ENCODE measurements at places on chromosomes 13 and 19.
A peak's percentile ranks its signal among the peaks of the same experiment; 100 is the strongest.

DNA sequence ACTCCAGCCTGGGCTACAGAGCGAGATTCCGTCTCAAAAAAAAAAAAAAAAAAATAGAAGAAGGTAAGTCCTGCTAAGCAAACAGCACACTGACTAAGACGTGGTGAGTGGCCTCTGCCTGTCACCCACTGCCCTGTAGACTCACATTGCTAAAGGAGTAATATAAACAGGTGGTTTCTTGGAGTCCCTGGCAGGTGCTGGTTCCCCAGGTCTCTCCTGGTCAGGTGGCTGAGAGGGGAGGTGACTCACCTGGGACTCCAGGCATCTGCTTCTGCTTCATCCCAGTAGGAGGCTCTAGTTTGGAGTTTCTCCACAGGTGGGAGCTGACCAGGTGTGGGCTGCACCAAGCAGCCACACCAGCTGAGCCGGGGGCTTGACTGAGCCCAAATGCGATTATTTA, at the start of gene OR10H1:
Gene OR10H1 (minus strand): TSS at position 359 of the 400 bp plus-strand sequence. CDS start 7,627 bp downstream, outside the sequence.
- DNase-seq: no peak

- no peak for DNase-seq
Measured at GRCh38 chr13:51821606-51822005, 17.6 kb upstream of the DHRS12 start.

DNA sequence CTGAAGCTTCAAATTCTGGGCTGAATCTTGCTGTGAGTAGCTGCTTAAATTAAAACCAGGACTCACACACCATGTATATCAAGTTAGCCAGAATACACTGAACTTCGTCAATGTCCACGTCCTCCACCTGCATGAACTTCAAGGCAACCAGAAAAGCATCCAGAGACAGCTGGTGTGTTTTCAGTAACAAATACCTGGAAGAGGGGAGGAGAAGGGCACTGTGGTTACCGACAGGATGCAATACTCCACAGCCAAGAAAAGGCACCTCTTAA, 20.4 kb downstream of the PROZ start:
- DNase-seq: no peak

DNA sequence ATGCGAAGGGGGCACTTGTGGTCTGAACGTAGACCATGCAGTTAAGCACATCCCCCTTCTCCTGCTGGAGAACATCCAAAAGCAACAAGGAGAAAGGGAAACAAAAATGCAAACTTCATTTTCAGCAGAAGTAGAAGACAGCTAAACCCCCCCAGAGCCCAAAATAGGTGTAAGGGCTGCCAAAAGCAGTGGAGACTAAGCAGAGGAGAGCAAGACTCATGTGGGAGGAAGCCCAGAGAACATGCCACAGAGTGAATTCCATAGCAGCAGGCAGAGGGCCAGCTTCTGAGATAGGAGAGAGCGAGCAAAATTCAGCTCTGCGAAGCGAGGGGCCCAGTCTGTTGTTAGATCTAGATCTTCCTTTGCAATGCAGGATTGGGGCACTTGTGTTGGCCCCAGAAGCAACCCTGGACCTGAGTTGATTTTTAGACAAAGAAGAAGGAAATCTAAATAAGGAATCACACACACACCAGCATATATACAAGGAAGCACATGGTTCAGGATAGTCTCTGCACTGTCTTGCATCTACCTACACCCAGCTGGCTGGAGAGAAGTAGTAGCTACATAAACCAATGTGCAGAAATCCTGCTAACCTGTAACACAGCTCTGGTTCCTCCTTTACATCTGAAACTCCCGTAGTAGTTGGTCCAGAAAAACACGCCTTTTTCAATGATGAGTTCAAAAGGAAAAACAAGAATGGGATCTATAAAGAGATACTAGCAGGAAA, 199.6 kb downstream of the SPRY2 start:
- no peak for DNase-seq

- DNase-seq: no peak
Measured at GRCh38 chr19:33300009-33300893, 2.1 kb downstream of the CEBPA start.

GRCh38 chr13:34708566-34709313, 233.3 kb upstream of the NBEA start:
- no peak for DNase-seq

GRCh38 chr19:33755099-33756035, 41.3 kb upstream of the KCTD15 start:
- DNase-seq: no peak

DNA sequence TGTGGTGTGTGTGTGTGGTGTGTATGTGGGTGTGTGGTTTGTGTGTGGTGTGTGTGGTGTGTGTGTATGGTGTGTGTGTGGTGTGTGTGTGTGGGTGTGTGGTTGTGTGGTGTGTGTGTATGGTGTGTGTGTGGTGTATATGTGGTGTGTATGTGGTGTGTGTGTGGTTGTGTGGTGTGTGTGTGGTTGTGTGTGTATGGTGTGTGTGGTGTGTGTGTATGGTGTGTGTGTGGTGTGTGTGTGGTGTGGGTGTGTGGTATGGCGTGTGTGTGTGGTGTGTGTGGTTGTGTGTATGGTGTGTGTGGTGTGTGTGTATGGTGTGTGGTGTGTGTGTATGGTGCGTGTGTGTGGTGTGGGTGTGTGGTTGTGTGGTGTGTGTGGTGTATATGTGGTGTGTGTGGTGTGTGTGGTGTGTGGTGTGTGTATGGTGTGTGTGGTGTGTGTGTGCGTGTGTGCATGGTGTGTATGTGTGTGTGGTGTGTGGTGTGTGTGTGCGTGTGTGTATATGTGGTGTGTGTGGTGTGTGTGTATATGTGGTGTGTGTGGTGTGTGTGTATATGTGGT, 8.7 kb downstream of the SHISA7 start:
- no peak for DNase-seq

GRCh38 chr13:108752276-108752675, 122.9 kb downstream of the MYO16 start:
- DNase-seq: no peak

DNA sequence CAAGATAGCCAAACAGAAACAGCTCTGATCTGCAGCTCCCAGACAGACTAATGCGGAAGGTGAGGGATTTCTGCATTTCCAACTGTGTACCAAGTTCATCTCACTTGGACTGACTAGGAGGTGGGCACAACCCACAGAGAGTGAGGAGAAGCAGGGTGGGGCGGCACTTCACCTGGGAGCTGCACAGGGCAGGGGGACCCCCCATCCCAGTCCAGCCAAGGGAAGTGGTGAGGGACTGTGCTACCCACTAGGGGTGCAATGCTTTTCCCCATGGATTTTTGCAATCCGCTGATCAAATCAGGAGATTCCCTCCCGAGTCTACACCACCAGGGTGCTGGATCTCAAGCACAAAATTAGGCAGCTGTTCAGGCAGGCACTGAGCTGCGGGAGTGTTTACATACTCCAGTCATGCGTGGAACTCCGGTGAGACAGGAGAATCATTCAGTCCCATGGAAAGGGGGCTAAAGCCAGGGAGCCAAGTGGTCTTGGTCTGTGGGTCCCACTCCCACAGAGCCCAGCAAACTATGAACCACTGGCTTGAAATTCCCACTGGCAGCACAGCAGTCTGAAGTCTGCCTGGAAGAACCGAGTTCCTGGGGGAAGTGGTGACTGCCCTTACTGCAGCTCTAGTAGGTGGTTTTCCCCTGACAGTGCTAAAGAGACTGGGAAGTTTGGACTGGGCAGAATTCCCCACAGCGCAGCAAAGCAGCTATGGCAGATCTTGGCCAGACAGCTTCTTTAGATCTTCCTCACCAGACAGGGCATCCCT, 85.1 kb upstream of the UFM1 start:
- no peak for DNase-seq

- DNase-seq: no peak
Measured at GRCh38 chr19:39949026-39949747, 14.8 kb upstream of the FCGBP start.

DNA sequence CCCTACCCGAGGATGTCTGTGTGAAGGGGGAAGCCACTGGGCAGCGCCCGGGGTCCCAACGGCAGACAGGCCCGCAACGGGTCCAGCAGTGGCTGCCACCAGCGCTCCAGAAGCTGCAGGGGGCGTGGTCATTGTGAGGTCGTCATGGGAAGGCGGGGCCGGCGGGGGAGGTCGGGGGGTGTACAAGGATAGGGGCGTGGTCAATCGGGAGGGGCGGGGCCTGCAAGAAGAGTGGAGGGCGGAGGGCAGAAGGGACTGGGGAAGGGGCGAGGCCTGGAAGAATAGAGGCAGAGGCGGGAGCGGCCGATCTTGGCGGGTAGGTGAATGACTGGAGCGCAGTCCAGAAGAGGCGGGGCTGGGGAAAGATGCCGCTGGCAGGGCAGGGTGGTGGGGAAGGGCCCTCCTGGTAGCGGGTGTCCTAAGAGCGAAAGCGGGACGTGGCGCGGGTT, 4.4 kb downstream of the FUZ start:
- DNase-seq: peak; percentile 96

DNA sequence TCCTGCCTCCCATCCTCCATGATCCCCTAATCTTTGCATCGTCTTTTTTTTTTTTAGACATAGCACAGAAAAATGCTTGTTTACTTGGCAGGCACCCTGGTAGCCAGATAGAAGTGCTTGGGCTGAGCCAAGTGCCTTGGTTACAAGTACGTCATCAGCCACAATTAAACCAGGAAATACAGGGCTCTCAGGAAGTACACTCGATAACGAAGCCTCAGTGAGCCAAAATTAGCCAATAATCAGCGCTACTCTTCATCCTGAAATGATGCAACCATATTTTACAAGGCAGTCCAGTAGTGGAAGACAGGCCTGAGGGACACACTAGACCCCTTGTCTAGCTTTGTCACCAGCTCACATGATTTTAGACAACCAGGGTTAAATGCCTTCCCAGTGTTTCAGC, 194.0 kb upstream of the NBEA start:
- no peak for DNase-seq

GRCh38 chr13:50082426-50083281, 67.4 kb downstream of the KCNRG start:
- peak; percentile 59 for DNase-seq

DNA sequence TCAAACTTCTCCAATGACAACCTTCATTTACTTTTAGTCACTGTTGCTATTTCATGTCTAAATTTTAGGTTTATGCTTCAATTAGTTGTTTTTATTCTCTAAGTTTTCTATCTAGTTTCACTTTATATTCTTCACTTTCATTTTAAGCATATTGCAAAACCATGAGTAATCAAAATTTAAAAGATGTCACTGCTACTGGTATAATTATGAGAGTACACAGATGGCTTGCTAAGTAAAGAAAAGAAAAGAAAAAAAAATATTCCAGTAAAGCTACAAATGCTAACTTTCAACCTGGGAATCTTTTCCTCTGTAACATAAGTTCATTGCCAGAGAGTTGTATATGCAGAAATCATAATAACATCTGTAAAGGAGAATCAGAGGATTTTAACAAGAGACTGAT, 1624.7 kb downstream of the PCDH9 start:
- no peak for DNase-seq

GRCh38 chr19:14954071-14954655, 12.9 kb downstream of the OR7C2 start:
- DNase-seq: no peak

DNA sequence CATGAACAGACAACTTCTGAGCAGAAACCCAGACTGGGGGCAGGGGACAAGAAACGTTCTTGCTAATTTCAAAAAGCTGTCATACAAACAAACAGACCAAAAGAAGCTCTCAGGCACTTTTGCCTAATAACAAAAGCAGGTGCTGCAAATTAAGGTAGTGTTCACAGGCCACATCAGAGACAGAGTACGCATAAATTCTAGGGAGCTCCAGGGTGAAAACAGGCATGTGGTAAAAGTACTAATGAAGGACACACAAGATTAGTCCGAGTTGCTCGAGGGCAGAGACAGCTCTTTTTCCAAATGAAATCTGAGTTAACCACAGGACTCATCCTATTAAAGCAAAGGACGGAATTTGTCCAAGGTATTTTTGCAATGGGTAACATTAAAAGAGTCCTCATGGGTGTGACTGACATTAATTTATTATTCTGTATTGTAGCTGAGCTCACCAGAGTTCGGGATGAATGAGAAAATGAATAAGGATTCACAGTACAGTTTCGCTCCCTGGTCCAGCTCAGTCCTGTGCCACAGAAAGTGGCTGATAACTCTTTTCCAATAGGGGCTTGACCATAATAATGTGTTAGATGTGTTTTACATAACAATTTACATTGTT, 197.3 kb downstream of the LHFPL6 start:
- DNase-seq: no peak

DNA sequence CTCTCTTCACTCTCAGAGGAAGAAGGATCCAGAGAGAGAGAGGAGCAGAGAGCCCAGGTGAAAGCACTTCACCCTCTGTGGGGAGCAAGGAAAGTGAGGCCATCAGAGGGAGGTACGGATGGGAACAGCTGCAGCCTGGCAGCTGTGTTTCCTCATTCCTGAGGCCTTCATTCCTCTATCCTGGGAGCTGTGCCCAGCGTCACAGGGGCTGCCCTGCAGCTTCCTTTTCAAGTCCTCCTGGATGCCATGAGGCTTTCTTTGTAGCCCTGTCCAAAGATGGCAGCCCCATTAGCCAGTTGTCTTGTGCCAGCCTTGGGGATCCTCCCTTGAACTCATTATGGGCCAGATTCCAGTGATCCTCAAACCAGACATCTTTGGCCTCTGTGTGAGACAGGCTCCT, 76.8 kb upstream of the PCDH8 start:
- DNase-seq: no peak

GRCh38 chr13:45537516-45537915, 72.8 kb downstream of the COG3 start:
- no peak for DNase-seq

GRCh38 chr13:97284558-97284957, 62.4 kb downstream of the MBNL2 start:
- no peak for DNase-seq

DNA sequence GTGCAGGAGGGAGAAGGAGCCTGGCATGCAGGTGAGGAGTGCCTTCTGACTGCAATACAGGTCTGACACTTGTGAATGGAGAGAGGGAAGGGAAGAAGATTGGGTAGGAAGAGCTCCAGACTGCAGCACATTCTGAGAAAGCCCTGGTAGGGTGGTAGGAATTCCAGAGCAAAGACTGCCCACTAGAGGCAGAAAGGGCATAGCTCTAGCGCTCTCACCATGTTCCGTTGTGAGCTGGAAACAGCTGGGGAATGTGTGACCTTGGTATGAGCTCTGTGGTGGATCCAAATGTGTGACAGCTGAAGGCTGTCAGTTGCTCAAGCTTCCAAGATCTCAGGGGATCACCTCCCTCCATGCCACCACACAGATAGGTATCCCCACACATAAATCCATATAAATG, 2.9 kb upstream of the MTUS2 start:
- no peak for DNase-seq

- no peak for DNase-seq
Measured at GRCh38 chr19:34269968-34270621, 15.7 kb downstream of the GARRE1 start.

GRCh38 chr13:39451301-39451700, 151.7 kb downstream of the LHFPL6 start:
- DNase-seq: peak; percentile 3

GRCh38 chr19:47432091-47432490, 12.8 kb upstream of the MEIS3 start:
- no peak for DNase-seq

DNA sequence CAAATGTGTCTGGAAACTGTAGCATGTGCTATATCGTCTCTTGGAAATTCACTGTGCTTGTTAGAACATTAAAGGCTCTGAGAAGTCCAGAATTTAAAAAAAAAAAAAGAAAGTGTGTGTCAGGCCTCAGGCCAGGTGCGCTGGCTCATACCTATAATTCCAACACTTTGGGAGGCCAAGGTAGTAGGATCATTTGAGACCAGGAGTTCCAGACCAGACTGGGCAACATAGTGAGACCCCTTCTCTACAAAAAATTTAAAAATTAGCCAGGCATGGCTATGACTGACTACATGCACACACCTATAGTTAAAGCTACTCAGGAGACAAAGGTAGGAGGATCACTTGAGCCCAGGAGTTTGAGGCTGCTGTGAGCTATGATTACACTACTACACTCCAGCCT, 4.9 kb downstream of the HNRNPUL1 start:
- DNase-seq: no peak

All from NCI-H1105 (cell line).